ENCODE measurements at places on chromosomes 11 and 22.

DNA sequence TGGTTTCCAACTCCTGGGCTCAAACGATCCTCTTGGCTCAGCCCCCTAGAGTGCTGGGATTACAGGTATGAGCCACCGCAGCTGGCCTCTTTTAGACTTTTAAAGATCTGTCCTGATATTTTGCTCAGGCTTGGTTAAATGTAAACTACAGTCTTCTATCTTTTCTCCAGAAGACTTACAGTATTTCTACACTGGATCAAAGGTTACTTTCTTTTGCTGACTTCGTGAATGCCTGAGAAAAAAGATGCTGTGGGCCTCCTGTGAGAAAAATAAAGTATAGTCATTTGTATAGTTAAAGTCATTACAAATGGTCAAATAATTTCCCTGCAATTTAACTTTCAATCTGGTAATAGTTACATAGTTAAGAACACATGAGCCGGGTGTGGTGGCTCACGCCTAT is 19.6 kb downstream of the DEPDC5 start:
- no peak for DNase-seq

DNA sequence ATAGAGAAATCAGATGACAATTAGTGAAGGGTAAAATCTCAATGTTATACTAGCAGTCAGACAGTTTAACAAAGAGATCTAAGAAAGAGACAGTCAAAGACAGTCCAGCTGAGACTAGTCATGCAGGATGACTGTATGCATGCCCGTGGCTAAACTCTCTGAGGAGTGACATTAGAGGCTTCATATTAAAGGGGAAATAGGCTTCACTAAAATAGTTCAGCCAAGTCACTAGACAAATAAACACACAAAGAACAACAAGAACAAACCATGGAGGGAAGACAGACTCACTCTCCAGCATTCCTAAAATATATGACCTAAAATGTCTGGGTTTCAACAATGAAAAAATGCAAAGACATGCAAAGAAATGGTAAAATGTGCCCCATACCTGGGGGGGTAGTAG is 18.6 kb upstream of the APLNR start:
- DNase-seq = no peak

- DNase-seq = no peak
Measured at GRCh38 chr11:21924262-21924661, 268.6 kb upstream of the ANO5 start.

DNA sequence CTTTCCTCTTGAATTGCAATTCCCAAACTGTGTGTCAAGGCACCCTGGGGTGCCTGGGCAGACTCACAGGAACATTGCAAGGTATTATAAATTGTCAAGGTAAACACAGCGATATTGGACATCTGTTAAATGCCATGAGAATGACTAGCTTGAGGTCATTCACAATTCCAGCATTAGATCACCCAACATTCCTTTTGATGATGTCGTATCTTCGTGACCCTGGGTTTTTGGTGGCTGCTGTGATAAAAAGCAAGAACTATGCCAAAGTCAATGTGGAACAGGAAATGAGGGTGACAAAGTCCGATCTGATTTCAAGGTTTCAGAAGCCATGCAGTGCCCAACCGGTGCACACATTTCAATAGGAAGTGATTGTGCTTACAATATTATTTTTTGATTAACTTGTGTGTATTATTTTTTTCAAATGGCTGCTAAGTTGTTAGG is 458.4 kb downstream of the MIAT start:
- DNase-seq = no peak

DNA sequence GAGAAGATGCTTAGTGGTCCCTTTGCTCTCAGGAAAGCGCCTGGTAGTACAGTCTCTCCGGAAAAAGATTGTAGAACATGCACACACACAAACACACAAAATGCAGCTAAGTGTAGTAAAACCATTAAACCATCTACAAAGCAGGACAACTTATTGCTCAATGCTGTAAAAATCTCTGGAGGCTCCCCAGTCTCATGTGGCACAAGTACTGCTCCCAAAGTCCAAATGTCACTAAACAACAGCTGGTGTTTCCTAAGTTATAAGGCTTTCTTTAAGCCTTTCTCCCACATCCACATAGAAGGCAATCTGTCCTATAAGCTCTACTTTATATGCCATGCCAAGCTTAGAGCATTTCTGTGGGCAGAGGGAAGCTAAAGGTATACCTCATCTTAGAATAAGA is 32.9 kb downstream of the CDON start:
- no peak for DNase-seq

- no peak for DNase-seq
Measured at GRCh38 chr11:71527576-71528210, 626 bp downstream of the KRTAP5-7 start.

- no peak for DNase-seq
Measured at GRCh38 chr11:80980227-80980626, 1539.4 kb upstream of the TENM4 start.

DNA sequence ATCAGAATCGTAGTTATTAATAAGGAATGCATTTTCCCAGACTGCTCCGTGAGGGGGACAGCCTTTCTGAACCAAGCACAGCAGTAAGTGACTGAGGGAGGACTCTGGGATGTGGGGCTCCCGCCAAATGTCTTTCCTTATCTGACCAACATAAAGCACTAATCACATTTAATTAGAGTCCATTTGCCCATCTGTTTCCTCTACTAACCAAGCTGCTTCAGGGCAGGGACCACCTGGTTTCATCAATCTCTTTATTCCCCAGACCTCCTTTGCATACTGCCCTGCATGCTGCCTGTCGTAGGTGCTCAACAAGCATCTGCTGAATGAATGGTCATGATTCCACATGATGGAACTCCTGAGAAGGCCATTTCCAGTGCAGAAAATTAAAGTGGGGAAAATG is 29.4 kb downstream of the SMCO4 start:
- DNase-seq = no peak

DNA sequence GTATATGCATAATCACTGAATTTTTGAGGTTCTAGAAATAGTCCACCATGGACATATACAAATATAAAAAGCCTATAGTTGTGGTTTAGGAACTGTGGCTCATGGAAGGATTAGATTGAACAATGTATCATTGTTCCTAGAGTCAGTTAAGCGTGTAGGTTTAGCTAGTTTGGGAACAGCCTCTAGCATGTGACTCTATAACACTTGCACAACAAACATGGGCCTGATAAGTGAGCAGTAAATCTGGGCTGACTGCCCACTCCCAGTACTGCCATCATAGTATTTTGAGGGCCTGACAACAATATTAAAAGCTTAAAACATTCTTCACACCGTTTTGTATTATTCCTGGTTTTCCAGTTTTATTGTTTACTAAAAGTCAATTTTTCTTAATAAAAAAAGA is 47.0 kb downstream of the YAP1 start:
- no peak for DNase-seq

DNA sequence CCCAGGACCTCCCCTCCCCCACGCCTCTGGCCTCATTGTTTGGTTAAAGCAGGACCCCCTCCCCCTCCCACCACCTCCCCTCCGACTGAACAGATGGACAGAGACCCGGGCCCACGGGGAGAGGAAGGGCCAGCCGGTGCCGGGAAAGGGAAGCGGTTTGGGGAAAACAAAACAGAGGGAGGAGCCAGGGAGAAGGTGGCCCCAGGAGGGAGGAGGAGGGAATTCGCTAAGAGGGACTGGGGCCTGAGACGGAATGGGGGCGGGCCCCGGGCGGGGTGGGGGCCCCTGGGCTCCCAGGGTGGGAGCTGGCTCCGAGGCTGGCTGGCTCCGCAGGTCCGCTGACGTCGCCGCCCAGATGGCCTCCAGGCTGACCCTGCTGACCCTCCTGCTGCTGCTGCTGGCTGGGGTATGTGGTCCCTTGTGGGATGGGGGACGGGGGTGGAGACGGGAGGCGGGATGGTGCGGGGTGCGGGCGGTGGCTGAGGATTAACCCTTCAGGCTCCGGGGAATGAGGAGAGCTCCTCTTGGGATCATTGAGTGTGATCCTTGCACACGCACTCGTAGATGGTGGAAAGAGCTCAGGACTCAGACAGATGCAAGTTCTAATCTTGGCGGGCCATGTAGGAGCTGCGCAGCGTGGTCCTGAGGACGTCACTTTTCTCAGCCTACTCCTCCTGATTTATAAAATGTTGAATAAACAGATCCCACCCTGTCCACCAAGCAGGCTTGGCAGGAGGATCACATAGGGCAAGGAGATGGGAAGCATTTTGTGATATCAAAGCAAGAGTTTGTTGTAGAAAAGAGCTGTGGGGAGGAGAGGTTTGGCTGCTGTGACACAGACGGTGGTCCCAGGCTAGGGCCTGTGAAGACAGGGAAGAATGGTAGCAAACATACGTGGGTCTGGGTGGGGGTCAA is 688 bp downstream of the SERPING1 start:
- no peak for DNase-seq

DNA sequence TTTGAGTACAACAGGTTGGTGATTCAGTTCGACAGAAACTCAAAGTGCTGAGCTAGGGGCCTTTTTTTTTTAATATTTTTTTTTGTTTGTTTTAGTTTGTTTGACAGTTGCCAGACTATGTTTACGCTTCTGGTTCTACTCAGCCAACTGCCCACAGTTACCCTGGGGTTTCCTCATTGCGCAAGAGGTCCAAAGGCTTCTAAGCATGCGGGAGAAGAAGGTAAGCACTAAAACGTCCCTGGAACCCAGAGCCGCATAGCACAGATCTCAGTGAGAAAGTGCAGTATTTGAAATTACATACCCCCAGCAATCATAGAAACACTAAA is 649 bp downstream of the PRRG4 start:
- DNase-seq = no peak

DNA sequence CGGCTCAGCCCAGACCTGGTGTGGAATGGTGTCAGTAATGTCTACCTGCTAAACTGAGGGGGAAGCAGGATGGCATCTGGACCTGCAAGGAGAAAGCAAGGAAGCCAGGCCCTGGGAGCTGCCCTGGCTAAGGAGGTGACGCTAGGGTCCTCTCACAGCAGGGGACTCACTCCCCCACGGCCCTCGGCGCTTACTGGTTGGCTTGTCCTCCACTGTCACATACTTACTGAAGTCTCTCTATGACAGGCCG is 48.9 kb downstream of the TPBGL start:
- DNase-seq = no peak

- peak; percentile 12 for DNase-seq
Measured at GRCh38 chr11:108958368-108959104, 293.7 kb downstream of the DDX10 start.

DNA sequence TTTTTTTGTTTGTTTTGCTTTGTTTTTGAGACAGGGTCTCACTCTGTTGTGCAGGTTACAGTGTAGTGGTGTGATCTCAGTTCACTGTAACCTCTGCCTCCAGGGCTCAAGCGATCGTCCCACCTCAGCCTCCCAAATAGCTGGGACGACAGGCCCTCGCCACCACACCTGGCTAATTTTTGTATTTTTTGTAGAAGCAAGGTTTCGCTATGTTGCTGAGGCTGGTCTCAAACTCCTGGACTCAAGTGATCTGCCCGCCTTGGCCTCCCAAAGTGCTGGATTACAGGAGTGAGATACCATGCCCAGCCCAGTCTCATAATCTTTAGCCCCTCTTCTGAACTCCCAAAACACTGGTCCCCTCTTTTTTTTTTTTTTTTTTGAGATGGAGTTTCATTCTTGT is 50.6 kb downstream of the KCNJ4 start:
- DNase-seq = no peak

DNA sequence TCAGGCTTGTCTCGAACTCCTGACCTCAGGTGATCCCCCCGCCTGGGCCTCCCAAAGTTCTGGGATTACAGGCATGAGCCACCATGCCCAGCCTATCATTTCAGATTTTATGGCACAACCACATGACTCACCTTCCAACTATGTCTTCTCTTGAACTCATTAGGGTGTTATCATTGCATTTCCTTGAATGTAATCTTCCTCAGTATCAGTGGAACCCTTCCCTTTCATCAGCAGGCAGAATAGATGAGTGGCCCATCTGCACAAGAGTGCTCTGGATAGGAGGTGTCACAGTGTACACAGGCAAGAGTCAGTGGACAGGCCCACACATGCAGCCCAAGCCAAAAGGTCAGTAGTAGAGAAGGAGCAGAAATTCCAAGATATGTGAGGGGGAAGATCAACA is 29.1 kb upstream of the AQP11 start:
- DNase-seq = no peak

DNA sequence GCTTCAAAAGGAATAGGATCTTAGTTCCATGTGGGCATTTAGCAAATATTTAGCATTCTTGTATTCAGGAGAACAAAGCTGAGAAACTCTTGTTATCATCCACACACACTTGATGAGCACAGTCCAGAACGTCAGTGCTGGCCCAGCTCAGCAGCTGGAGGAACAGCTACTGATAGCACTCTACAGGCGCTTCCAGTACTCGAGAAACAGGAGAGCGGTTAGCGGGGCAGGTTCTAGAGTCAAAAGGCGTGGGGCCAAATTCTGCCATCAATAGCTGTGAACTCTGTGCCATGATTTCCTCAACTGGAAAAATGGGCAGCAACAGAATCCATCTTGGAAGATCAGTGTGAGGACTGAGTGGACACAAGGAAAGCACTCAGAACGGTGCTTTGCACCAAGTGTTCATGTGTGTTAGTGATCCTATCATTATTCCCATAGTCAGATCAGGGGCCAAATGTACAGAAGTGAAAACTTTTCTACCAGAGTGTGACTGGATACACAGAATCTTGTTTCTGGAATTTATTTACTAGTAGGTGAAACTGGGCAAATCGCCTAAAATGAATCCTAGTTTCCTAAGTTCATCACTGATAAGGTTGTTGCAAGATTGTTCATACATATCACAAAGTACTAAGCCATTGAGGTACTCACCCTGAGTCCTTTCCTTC is 3.2 kb downstream of the JOSD1 start:
- no peak for DNase-seq

GRCh38 chr11:18617688-18618341 is 16.3 kb downstream of the SPTY2D1 start:
- DNase-seq = peak; percentile 13

DNA sequence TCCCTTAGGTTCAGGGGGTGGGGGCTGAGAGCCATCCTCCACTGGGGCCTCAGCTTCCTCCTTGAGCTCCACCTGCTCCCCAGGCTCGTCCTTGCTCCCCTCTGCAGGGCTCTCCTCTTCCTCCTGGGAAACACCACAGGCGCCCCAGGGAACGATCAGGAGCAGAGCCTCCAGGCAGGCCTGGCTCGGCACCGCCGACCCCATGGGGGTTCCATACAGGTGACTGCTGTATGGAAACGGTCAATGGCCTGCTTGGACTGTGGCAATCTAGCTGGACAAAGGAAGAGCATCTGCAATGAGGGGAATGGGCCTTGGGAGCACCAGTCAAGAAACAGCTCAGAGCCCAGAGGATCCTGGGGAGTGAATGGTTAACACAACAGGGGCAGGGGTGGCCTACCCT is 7.9 kb downstream of the HYOU1 start:
- no peak for DNase-seq

GRCh38 chr11:536841-537621 is at the start of gene LRRC56:
Gene LRRC56, plus strand, starts transcription at chr11:537527. Its CDS starts 3,158 bp downstream, at chr11:540685.
- peak; percentile 92 for DNase-seq

DNA sequence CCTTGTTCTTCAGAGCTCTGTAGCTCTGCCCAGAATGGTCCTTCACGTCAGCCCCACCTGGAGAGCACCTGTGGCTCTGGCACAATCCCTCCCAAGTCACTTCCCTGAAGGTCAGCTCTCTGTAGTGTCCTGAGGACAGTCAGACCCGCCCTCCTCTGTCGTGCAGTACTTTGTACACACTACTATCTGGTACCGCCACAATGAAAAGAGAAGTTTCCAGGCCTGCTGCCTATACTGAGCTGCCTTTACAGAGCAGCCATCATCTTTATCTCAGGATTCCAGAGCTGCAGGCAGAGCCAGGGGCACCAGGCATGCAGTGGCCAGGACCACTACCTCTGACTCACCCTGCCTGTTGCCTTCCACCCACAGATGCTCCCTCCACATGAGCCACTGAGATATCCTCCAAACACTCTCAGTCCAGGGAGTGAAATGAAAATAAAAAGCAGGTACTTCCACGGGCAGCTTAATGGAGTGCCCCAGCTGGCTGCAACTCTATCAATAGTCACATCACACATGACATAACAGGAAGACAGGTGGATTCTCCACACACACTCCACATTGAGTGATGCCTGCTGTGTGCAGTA is 7.3 kb downstream of the PACSIN2 start:
- DNase-seq = no peak
